ENCODE measurements at places on chromosomes 3 and 15. TPM values are rescaled to one million over a fixed set of nuclear protein-coding genes. Genes with fewer than 3 reads are reported as not detected.

RBPMS2 gene
- total RNA-seq, result 0.50 TPM

LRRC34 gene
- total RNA-seq, result not detected

CHDH gene
- 0.55 TPM for total RNA-seq

DNA sequence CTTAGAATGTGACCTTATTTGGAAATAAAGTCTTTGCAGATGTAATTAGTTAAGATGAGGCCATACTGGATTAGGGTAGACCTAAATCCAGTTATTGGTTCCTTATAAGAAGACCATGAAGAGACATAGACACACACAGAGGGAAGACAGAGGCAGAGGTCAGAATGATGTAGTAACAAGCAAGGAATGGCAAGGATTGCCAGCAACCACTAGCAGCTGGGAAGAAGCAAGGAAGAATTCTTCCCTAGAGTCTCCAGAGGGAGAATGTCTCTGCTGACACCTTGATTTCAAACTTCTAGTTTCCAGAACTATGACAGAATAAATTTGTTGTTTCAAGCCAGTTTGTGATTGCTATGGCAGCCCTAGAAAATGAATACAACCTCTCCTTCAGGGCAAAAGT lies 116.7 kb downstream of the WDR76 start:
- no peak for DNase-seq

- DNase-seq, result no peak
Observed at GRCh38 chr3:45962033-45962432, 18.8 kb downstream of the CXCR6 start.

GRCh38 chr15:58923696-58924300 lies 9.7 kb downstream of the SLTM start:
- DNase-seq, result no peak

DNA sequence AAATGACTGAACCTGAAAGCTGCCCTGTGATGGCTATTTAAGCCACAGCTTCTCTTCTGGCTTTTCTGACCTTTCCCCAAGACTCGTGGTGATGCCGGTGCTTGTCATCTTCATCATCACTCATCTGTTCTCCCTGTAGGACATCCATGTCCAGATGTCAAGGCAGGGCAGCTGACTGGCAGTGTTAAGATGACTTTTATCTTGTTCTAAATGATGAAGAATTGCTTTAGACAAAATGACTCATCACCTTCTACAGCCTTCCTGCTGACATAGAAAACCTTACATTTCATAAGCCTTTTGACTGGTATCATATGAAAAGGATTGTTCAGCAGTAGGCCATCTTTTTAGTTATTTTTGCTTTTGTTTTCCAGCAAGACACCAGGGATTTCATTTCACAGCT lies 67.0 kb upstream of the GPR149 start:
- DNase-seq, result peak; percentile 13

GRCh38 chr3:39126532-39127071 lies 19.1 kb downstream of the TTC21A start:
- peak; percentile 45 for DNase-seq

- DNase-seq, result peak; percentile 71
Observed at GRCh38 chr3:196073255-196073753, 8.6 kb downstream of the TFRC start.

GRCh38 chr3:164222197-164222596 lies 856.1 kb downstream of the SI start:
- no peak for DNase-seq

- DNase-seq, result no peak
Observed at GRCh38 chr3:188369526-188369925, 215.6 kb downstream of the LPP start.

- peak; percentile 49 for DNase-seq
Observed at GRCh38 chr3:169147238-169148008, 516.1 kb downstream of the MECOM start.

- DNase-seq, result no peak
Observed at GRCh38 chr3:32257641-32258438, 19.4 kb downstream of the CMTM8 start.

DNA sequence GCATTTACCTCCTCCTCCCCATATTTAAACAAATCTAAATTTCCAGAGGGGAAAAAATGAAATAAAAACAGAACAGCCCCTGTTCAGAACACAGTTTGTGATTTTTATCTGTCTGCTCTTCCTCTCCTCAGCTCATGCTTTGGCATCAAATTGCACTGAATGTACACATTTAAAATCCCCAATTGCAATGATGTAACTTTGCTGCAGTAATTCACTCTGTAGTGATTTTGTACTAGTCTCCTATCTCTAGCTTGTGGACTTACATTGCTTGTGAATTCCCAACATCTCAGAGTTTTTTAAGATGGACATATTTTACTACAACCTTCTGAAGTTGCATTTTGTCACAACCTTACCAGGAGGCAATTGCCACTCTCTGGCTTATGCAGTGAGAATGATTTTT lies 81.6 kb upstream of the ROBO2 start:
- no peak for DNase-seq

Measured in A172 (cell line).